Right ventricle myocardium superior (tissue), 1 donor: ENCODE measurements at places on chromosomes 5 and 9. TPM values are rescaled to one million over a fixed set of nuclear protein-coding genes. Genes with fewer than 3 reads are reported as not detected.
A peak's percentile ranks its signal among the peaks of the same experiment; 100 is the strongest.

DNA sequence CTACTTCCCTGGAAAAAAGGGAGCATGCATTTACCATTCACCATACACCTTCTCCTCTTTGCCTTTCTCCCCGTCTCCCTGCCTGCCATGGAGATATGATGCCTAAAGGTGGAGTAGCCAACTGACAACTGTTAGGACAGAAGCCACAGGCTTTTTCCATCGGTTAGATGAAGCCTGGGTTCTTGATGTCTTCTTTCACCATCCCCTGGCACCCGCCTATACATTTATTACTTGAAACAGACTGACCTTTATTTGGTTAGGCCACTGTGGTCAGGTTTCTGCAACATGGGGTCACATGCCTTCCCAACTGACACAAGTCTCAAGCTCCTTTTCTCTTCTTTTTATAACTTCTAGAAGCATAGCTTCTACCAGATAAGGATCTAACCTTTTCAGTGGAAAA lies 7.1 kb downstream of the LCP2 start:
- no peak for DNase-seq

- no peak for DNase-seq
Observed at GRCh38 chr5:35036536-35036935, 11.2 kb downstream of the AGXT2 start.

GRCh38 chr5:149422366-149423048 lies 43.4 kb upstream of the IL17B start:
- peak; percentile 82 for DNase-seq

- DNase-seq: no peak
Observed at GRCh38 chr9:126635061-126635460, 21.3 kb downstream of the LMX1B start.

DNA sequence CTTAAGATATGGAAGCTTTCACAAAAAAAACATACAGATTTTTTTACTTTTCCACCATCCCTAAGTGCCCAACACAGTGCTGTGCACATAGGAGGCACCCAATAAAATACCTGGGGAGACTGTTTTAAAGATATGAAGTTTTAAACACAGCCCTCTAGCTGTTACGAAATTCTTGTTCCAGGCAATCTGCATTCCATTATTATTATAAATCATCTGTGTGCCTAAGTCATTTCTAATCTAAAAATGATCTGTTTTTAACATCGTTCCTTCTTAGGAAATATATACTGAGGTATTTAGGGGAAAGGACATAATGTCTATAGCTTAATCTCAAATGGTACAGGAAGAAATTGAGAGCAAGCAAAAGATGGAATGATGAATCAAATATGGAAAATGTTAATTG lies 32.7 kb upstream of the ISCA1 start:
- DNase-seq: no peak

DNA sequence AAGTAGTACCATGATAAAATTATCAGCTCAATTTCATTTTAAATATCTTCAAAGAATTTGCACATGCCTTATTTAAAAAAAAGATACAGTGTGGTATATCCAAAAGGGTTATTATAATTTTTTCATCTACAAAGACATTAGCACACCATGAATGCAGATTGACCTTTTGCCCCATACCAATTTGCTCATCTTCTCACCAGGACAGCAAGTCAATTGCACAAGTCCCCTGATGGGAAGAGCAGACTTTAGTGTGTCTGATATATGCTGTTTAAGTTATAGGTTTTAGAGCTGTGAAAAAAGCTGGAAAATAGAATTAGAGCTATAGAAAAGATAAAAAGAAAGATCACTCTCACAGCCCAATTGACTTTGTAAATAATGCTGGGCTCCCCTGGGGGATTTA lies 325.8 kb upstream of the CDH6 start:
- DNase-seq: no peak

- no peak for DNase-seq
Observed at GRCh38 chr9:121348221-121348620, 21.8 kb downstream of the STOM start.

DNA sequence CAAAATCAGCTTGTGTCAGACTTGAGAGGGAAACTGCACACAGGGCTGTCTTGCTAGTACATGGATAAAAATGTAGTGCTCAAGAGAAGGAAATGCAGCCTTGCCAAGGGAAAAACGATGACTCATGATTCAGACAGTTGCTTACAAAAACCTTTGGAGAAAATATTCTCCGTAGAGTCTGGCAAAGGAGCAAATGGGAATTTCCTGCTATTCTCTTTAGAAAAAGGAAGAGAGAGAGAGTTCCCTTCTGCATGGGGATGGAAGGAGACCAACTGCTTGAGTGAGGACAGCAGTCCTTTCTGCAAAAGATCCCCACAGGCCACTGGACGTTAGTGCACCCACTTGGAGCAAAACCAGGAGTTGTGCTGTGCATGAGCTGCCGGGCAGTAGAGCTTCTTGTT lies 7.6 kb downstream of the IFNB1 start:
- peak; percentile 41 for DNase-seq

DNA sequence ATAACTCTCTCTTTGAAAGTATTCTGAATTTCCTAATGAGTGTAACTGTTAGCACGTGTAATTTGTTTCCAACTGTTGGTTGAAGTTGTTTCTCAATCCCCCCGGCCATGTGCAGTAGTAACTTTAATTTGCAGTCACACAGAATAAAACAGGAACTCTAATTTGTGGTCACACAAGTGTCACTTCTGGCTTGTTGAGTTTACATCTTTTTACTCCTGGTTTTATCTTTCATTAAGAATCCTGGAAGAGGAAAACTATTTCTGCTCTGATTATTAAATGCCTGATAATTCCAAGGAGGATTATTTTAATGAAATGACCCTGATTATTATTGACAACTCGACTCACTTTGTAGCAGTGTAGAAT lies 1.2 kb downstream of the SCAMP1 start:
- DNase-seq: no peak

DNA sequence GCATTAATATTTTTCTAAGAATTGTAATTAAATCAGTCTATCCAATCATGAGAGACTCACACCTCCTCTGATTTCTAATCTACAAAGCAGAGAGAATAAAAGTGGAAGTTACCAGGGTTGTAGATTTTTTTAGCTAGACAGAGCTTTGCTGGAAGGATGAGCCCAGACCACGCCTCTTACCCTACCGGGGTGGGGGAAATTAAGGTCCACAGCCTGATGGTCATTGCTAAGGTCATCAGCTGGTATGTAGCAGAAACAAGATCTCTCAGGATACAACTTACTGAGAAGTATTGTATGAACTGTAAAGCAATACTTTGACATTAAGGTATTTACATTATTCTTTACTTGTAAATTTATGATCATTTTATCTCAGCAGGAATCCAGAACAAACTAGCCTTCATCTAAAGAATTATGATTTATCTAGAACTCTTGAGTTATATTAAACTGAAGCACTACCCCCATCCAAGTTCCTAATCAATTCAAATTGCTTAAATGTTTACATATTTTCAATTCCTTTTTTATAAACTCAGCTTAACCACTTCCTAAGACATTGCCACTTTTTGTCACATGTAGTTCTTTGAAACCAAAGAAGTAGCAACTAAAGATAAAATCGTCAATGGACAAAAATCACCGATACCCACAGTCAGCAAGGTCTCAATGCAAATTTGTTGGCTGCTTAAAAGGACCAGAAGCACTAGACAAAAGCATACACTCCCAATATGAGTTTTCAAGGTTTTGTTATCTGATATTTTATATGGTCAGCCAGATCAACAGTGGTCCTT lies 225.8 kb upstream of the DAPK1 start:
- no peak for DNase-seq

GRCh38 chr5:128109138-128109537 lies 25.6 kb downstream of the SLC12A2 start:
- DNase-seq: peak; percentile 43

DNA sequence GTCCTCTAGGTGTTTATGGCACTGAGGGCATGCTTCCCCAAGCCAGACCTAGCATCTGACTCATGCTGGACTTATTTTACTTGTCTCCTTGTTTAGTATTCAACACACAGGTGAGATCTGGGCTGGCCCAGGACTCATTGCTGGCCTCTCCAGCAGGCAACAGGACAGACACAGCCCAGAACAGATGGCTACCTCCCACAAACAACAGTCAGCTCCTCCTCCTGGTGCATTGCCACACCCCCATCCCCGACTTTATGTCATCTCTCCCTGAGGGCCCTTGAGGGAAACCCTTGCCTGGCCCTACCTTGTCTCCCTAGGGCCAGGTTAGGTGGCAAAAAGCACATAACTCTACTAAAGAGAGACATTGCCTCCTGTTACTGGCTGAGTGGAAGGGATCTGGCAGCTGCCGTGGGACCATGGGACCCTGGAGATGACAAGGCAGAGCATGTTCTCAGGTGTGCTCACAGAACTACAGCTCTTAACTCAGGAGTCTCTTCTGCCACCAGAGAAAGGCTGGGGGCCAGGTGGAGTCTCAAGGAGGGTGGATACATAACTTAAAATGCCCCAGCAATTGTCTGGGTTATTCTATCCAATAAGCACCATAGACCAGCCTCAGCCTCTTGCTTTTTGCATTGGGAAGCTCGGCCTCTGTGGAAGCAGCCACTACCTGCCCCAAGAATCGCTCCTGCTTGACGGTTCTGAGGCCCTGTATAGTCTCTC lies 2.3 kb downstream of the ACSL6 start:
- no peak for DNase-seq

DNA sequence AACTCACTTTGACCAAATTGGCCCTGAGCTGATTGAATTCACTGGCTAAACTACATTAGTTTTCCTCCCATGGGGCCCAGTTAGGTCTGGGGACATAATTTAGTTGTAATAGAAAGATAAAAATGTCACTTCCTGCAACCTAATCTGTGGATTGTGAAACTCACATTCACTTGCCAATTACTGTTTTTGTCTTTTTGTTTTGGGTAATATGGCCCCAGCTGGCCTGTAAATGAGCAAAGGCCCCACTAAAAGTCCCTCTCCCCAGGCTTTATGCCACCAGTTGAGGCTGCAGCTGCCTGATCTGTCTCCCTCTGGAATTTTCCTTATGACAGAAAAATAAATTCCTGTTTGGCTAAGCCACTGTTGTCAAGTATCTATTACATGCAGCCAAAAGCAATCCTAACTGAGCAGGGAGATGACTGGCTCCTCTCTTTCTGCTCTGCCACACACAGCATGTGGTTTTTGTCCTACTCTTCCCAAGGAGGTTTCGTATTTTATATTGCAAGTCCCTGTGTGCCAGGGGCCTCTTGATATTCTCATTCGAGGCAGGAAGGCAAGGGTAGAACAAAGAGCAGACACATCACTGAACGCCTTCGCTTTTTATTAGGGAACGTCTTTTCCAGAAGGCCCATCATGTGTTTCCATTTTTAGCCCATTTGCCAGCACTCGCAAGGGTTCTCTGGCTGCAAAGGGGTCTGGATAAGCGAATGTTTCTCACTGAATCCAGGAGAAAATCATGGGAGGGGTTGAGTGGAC lies 24.1 kb upstream of the SLC25A48 start:
- no peak for DNase-seq

DNA sequence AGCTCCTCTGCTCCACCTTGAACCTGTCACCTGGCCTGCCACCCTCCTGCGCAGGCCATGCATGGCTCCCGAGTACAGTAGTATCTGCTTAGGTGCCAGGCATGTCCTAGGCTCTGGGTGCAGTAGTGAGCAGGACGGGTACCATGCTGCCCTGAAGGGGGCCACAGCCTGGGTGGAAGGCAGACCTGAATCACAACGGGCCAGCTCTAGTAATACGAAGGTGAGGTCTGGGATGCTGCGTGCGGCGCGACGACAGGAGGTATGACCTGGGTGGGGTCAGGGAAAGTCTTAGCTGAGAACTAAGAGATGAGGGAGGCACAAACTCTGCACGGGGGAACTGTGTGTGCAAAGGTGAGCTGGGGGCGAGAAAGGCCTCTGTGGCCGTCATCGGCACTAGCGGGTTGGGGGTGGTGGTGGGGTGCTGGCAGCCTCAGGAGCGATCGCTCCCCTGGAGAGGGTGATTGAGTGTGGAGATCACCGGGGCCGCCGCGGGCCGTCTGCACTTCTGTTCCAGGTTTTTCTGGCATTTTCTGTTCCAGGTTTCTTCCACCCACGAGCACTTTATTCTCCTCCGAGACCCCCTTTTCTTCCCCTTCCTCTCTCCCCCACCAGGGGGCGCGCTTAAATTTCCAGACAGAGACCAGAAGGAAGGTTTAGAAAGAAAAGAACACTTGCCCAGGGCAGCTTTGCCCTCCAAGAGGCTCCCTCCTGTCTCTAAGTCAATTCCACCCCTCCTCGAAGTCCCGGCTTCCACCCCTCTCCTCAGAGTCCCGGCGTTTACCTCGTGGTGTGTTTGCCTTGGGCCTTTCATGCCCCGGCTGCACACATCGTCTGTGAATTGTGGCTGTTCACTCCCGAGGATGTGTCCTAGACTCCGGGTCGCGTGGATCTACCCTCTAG lies 15.1 kb downstream of the PDLIM4 start:
- peak; percentile 74 for DNase-seq

GRCh38 chr5:1161833-1162229 lies 39.6 kb upstream of the SLC6A19 start:
- peak; percentile 89 for DNase-seq

DNA sequence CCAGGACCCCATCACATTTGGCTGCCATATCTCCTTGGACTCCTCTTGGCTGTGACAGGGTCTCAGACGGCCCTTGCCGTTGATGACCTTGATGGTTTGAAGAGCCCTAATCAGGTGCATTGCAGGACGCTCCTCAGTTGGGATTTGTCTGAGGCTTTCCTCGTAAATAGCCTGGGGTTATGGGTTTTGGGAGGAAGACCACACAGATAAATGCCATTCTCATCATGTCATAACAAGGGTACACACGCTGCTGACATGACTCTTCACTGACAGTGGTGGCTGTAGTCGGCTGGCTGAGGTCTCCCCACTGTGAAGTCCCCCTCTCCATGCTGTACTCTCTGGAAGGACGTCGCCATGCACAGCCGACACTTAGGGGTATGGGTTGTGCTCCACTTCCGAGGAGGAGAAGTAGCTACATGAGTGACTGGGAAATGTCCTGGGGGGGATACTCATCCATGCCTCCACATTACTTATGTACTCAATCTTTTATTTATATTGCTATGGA lies 42.9 kb upstream of the SPTLC1 start:
- DNase-seq: no peak

DNA sequence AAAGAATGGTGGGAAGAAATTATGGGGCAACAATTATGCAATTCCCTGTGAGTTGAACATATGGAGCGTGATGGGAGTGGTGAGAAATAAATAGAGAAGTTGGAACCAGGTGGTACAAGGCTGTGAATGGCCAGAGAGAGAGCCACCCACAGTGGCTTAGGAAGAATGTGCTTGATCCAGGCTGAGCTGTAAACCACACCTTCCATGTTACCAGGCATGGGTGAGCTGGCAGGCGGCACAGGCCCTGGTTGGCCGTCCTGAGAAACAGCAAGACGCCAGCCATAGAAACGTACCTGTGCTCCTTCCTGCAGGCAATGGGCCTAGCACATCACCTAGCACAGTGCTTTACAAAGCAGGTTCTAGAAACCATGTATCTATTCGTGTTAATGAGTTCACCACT lies 74.3 kb downstream of the EPB41L4B start:
- no peak for DNase-seq

GRCh38 chr5:153508700-153509099 lies 18.2 kb downstream of the GRIA1 start:
- DNase-seq: no peak

GRCh38 chr5:40270274-40270845 lies 409.4 kb upstream of the PTGER4 start:
- no peak for DNase-seq

The CNTFR gene
- total RNA-seq: 7.8 TPM

The CHSY3 gene
- total RNA-seq: 0.51 TPM

The PCDHA6 gene
- not detected for total RNA-seq

The CDX1 gene
- not detected for total RNA-seq

The PTGES gene
- 4.5 TPM for total RNA-seq

The TSLP gene
- 4.5 TPM for total RNA-seq
